Fibroblast of the aortic adventitia (primary cell): ENCODE measurements at places on chromosomes 1 and 21. TPM values are rescaled to one million over a fixed set of nuclear protein-coding genes. Genes with fewer than 3 reads are reported as not detected.

ADGRB2 gene
- total RNA-seq = 7.9 and 11.3 TPM in 2 replicates

HEYL gene
- not detected in 2 replicates for total RNA-seq

LDLRAP1 gene
- 5.3 and 12.4 TPM in 2 replicates for total RNA-seq

CA6 gene
- total RNA-seq = not detected in 2 replicates

FCGR3A gene
- total RNA-seq = not detected in 2 replicates

RGL1 gene
- total RNA-seq = 55.1 and 100 TPM in 2 replicates

MROH7 gene
- 0.27 TPM in 1 of 2 replicates, not detected in the other for total RNA-seq
